Astrocyte of the hippocampus (primary cell): ENCODE measurements at places on chromosomes 4 and X.
A peak's percentile ranks its signal among the peaks of the same experiment; 100 is the strongest.

GRCh38 chr4:86096373-86096772 is 263.5 kb downstream of the MAPK10 start:
- no peak for DNase-seq

DNA sequence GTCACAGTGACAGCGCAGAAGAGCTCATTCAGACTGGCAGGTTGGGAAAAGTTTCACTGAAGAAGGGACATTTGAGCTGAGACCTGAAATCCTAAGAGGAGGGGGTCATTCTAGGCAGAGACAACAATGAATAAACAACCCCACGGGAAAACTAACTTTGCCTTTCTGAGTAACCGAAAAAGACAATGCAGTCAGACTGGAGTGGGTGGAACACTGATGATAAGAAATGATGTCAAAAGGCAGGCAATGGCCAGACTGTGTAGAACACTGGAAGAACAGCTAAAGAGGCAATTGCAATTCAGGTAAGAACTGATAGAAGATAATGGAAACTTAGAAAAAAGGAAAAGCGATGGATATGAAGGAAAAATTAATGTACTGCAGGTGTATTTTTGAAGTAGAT is 73.8 kb downstream of the CHIC2 start:
- no peak for DNase-seq

- DNase-seq: no peak
Observed at GRCh38 chr4:99383833-99384392, 31.4 kb upstream of the ADH1C start.

- DNase-seq: peak; percentile 8
Observed at GRCh38 chrX:85851418-85851817, 195.9 kb downstream of the CHM start.

GRCh38 chr4:111283066-111283677 is 660.3 kb upstream of the PITX2 start:
- peak; percentile 53 for DNase-seq

GRCh38 chr4:35884714-35885480 is 359.4 kb downstream of the ARAP2 start:
- DNase-seq: no peak

- peak; percentile 22 for DNase-seq
Observed at GRCh38 chr4:164203476-164203875, 550.5 kb upstream of the SMIM31 start.

DNA sequence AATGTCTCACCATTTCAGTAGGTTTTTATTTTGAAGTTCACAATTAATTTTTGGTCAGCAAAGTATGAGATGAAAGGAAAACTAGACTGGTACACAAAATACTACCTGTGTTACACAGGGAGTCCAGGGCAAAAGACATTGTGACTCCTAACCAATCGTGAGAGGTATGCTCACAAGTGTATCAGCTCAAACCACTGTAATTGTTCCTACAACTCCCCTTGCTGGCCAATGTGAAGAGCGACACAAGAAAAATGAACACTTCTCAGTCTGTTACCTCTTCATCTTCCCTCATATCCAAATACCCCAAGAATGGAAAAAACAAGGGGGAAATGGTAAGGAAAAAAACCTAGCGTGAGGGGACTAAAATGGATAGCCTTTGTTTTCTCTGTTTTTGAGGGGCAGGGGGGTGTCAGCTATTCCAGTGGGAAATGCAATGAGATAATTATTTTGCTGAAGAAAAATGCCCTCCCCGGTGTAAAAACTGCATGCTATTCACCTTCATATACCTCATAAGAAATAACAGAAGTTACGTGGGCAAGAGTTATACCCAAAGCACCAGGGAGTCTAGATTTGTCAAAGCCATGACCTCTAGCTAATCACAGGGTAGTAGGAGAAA is 30.6 kb upstream of the NSUN7 start:
- DNase-seq: peak; percentile 71

DNA sequence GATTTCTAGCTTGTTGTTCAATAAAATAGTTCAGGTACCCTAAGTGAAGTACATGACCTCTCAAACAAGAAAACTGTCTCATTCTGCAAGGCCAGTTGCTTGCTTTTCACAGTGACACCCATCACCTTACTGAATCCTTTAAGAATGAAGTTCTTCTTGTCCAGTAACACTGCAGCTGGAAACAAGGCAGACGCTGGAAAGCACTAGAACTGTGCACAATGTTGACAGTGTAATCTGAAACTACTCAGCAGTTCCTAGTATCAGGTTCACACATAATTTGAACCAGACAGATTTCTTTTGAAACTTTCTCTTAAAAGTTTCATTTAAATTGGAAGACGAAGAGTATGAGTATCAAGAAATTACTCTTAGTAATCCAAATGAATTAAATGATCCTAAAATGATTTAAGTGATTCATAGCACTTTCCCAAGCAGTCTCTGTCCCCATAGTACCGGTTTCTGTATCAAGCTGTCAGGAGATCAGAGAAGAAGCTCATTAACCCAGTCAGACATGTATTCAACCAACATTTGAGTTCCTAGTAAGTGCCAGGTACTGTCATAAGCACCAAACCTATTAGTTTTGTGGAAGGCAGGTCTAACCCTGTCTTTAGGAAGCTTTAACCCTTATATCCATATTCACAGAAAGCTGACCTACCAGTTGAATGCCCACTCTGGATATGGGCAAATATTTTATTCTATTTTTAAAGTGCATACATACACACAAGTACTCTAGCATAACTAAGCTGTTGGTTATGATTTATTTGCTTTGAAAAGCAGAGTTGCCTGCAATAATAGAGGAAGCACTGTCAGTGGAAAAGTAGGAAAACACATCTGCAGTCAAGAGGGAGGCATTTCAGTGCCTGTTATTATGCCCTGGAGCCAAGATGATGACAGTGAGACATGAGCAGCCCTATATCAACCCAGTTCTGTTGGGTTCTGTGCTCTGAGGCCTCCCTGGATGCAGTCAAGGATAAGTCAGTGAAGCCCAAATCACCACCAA is 63.6 kb downstream of the PALLD start:
- peak; percentile 39 for DNase-seq

GRCh38 chrX:75107863-75108509 is 48.1 kb downstream of the ABCB7 start:
- no peak for DNase-seq

DNA sequence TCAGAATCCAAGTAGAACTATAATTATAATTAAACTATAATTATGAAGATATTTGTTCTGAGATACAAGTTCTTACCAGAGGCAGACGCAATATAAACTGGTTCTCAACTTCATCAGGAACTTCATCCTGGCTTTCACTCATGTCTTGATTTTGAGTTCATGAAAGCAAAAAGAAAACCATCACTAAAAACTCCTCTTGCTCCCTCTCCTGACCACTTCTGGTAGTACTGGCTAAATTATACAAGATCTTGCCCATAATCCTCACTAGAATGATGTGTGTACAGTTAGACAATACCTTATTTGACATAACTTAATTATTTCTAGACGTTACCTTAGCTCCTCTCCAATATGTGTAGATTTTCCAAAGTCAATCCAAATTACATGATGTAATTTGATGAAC is 3.7 kb downstream of the TAF7L start:
- peak; percentile 56 for DNase-seq

DNA sequence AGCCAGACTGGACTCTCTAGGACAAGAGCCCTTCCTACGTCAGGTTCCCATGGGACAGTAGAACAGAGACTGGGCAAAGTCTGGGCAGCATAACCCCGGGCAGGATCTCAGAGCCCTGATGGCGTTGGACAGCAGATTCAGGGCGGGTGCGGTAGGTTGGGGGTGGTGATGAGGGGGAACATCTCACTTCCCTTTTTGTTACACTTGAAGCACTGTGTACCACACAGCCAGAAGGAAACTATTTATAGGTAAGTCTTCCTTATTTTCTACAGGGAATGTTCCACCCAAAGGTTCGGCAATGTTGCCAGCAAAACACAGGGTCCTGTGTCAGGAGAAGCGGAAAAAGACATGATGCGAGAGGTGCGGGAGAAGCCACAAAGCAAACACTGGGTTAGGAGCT is 54.3 kb downstream of the TSC22D3 start:
- DNase-seq: no peak

DNA sequence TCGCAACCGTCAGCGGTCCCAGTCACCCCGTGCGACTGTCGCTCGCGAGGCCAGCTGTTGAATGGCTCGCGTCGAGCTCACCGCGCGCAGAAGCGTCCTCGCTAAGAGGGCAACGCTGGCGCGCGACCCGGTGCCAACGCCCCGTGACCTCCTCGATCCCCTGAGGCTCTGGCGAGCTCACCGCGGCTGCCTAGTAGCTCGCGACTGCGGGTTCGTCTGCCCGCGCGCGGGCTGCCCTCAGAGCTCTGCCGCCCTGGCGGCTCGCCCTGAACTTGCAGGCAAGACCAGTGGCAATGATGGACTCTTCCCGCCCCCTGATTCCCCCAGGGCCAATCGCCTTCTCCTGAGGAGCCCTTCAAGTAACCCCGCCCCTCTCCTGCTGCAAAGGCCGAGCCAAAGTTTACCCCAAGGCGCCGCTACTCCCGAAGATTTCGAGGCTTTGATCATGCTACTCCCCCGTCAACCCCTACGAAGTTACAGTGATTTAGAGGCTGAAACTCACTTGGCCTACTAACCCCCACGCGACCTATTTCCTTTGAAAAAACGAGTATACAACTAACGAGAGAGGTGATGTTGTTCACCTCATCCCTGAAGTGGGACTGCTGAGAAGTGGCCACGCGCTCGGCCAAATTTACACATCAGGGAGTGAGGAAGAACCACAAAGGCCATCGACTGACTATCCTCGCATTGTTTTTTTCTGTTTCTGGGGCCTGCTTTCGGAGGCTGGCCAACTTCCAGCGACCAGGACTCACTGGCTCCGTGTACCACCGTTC is 37.5 kb downstream of the PGRMC1 start:
- peak; percentile 49 for DNase-seq

DNA sequence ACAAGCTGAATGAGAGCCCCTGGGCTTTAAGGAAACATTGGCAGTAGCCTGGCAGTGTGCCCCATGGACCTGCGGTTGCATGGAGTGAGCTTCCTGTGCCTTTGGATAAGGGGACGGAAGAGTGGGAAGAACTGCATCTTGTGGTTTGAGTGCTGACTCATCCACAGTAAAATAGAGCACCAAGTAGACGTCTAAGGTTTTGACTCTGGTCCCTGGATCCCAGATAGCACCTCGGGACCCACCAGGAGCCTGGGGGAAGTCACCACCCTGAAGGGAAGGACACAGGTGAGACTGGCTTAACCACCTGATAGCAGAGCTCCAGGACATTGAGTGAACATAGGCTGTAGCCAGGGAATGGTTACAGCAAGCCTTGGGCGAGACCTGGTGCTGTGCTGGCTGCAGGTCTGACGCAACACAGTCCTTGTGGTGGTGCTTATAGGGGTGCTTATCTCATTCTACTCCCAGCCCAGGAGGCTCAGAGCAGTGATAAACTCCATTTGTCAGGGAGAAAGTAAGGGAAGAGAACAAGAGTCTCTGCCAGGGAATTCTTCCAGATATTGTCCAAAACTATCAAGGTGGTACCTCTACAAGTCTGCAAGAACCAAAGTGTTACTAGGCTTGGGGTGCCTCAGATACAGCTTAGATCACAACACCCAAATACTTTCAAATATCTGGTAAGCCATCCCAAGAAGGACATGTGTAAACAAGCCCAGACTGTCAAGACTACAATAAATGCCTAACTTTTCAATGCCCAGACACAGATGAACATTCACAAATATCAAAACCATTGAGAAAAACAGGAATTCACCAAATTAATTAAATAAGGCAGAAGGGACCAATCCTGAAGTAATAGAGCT is 123.6 kb upstream of the TET2 start:
- DNase-seq: peak; percentile 50

- DNase-seq: peak; percentile 4
Observed at GRCh38 chr4:135338181-135338580, 1136.6 kb upstream of the PABPC4L start.

GRCh38 chr4:25930731-25931354 is 16.8 kb downstream of the SMIM20 start:
- no peak for DNase-seq

- DNase-seq: no peak
Observed at GRCh38 chr4:40617872-40618271, 11.8 kb downstream of the RBM47 start.

GRCh38 chr4:146834263-146835034 is 111.2 kb downstream of the TTC29 start:
- no peak for DNase-seq

DNA sequence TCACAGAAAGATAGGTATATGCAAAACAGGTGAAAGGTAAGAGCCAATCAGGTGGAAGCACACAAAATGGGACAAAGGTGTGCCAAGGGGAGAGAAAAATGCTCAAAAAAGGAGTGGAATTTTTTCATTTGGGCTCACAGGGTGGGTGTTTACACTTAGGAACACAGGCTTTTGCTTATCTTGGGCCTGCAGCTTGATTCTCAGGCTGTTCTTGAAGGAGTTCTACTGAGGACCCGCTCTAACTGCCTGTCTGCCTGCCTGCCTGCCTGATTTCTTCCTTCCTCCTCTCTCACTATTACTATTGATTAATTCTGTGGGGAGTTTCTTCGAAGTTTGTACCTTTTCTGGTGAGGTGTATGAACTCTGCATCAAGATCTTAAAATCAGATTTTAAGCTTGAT is 120.3 kb upstream of the CTSO start:
- no peak for DNase-seq
